ENCODE measurements at places on chromosomes 5 and 9.

DNA sequence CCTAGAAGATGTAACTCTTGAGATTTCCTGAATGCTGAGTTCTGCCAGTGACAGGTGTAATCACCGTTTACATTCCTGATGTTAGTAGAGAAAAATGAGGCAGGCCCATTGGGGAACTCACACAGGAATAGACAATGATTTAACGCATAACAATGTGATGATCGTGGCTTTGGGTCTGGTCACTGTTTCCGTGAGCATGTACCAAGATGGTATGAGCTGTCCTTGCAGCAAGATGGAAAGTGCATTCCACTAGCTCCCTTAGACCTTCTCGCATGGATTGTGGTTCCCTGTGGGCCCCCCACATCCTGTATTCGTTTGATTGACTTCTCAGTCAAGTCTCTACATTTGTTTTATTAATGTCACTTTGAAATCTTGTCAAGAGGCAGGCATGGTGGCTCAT is 124.0 kb upstream of the DAP start:
- no peak for DNase-seq

GRCh38 chr9:14349146-14349446 is 35.2 kb upstream of the NFIB start:
- DNase-seq: no peak

DNA sequence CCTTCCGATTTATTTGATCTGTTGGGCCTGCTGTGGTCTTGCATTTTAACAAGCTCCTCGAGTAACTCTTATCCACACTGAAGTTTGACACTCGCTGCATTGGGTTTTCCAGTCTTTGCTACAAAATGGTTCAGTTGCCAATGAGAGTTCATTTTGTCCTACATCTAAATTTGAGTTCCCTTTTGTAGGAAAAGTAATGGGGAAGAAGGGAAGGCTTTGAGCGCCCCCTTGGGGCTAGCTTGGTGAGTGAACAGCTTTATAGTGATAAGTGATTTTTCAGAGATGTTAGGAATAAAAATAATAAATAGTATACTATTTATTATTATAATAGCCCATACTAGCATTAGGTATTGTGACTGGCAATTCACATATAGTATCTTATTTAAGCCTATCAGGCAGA is 89.9 kb upstream of the GNAQ start:
- peak; percentile 80 for DNase-seq

DNA sequence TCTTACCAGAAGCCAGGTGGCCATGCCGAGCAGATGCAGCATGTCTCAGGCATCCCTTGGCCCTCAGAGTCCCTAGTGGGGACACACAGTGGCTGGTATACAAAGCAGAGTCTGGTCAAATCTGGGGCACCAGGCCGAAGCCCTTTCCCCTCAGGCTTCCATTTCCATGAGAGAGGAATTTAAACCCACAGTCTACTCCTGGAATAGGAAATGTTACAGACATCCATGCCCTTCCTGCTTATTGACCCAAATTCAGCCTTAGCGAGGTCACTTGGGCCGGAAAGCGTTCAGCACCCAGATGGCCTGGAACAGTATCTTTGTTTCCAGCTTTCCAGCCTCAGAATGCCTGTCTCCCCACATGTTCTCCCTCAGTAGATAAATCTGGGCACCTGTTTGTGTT is 131.7 kb downstream of the PIP5K1B start:
- no peak for DNase-seq

GRCh38 chr5:1918488-1919208 is 35.9 kb upstream of the IRX4 start:
- no peak for DNase-seq

- DNase-seq: peak; percentile 47
Observed at GRCh38 chr9:109903515-109904138, 123.6 kb downstream of the PALM2AKAP2 start.

GRCh38 chr5:79436821-79437220 is 77.1 kb downstream of the HOMER1 start:
- DNase-seq: no peak

GRCh38 chr9:72443855-72444254 is 77.6 kb upstream of the TMC1 start:
- DNase-seq: peak; percentile 76

DNA sequence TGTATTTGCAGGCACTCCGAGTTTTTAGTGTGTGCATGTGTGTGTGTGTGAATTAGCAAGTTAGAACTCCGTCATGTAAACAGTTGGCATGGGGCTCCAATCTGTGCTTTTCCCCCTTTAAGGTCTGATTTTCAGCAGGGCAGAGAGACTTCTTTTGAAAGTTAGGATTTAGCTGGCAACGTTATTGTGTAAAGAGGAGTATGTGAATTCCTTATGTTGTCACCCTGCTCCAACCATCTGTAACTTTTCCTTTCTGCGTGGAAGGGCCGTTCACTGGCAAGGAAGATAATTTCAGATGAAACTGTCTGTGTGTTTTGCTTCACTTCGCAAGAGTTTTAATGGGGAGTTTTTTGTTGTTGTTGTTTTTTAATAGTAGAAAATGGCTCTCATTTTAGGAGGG is 332 bp downstream of the SGCD start:
- DNase-seq: no peak

- DNase-seq: no peak
Observed at GRCh38 chr9:96491880-96492525, 42.0 kb downstream of the HABP4 start.

DNA sequence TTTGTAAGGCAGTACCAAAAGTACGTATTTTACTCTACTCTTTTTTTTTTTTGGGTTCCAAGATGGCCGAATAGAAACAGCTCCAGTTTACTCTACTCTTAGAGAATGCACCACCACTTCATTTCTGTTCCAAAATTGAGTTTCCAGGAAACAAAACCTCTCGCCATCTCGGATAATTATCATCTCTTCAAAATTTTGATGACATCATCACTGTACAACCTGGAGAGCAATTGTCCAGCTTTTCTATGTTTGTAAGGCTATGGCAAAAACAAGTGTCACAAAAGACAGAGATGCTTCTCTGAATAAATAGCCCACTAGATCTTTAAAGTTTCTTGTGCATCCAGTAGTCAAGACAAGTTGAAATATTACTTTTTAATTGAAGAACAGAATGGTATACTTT is 1631.9 kb upstream of the CDH6 start:
- no peak for DNase-seq

DNA sequence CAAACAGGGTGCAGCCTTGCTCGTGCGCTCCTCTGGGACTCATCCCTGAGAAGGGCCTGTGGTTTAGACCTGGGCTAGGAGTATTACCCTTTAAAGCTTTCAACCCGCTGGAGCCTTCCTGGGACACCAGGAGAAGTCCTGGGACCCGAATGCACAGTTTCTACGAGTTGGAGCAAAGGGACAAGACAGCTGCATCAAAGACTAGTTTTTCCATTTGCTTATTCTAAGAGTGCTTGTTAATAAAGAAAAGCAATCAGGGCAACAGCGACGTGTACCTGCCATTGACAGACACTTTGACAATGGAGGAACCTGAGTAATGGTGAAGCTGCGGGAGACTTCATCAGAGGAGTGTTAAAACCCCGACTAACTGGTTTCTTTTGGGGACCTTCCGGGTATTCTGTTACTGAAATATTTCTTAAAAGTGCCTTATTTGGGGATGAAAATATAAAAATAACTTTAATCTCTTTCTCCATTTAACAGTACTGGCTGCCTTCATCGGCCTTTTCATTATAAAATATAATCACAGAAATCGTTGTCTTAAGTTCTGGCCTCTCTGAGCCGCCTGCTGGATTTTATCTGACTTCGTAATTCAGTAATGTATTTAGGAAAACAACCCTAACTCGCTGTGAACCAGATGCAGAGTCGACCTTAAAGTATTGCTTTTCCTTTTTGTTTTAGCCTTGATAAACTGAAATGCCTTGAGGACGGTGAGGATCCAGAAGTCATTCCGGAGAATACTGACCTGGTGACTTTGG is 732 bp downstream of the SNAPC3 start:
- DNase-seq: no peak

Data from HL-60 (cell line).